Dermis lymphatic vessel endothelial cell (primary cell): ENCODE measurements at places on chromosomes 7 and 10. TPM values are rescaled to one million over a fixed set of nuclear protein-coding genes. Genes with fewer than 3 reads are reported as not detected.

INHBA gene
- total RNA-seq = 2.7 and 4.2 TPM in 2 replicates

CPN1 gene
- total RNA-seq = not detected in 2 replicates

NEUROD6 gene
- total RNA-seq = not detected in 2 replicates

WEE2 gene
- total RNA-seq = under 0.01 and 0.11 TPM in 2 replicates

PODXL gene
- total RNA-seq = 173 and 342 TPM in 2 replicates

C10orf67 gene
- total RNA-seq = under 0.01 TPM in 1 of 2 replicates, not detected in the other

PLEKHS1 gene
- not detected in 2 replicates for total RNA-seq

JAZF1 gene
- total RNA-seq = 2.2 and 3.0 TPM in 2 replicates

PDZD8 gene
- 12.6 and 17.2 TPM in 2 replicates for total RNA-seq

ACTL6B gene
- not detected in 2 replicates for total RNA-seq

SYT15 gene
- total RNA-seq = 0.54 and 2.2 TPM in 2 replicates

ERVW-1 gene
- not detected in 2 replicates for total RNA-seq

OLAH gene
- 0.26 TPM in 1 of 2 replicates, not detected in the other for total RNA-seq

CFTR gene
- total RNA-seq = not detected in 2 replicates

VOPP1 gene
- 84.1 and 88.2 TPM in 2 replicates for total RNA-seq

NUTM2A gene
- 0.09 and 0.11 TPM in 2 replicates for total RNA-seq

ASB15 gene
- total RNA-seq = under 0.01 TPM in 1 of 2 replicates, not detected in the other

LIPN gene
- not detected in 2 replicates for total RNA-seq

PTPRZ1 gene
- total RNA-seq = not detected in 2 replicates

GJC3 gene
- total RNA-seq = 0.87 and 1.0 TPM in 2 replicates

SNX10 gene
- total RNA-seq = 1.2 and 1.3 TPM in 2 replicates

ATRNL1 gene
- total RNA-seq = 1.4 and 1.7 TPM in 2 replicates

CNPY1 gene
- total RNA-seq = not detected in 2 replicates
